Astrocyte of the hippocampus (primary cell): ENCODE measurements at places on chromosomes 5 and 9.

GRCh38 chr9:84953797-84954705 lies 284.5 kb downstream of the NTRK2 start:
- peak; percentile 88 for DNase-seq

DNA sequence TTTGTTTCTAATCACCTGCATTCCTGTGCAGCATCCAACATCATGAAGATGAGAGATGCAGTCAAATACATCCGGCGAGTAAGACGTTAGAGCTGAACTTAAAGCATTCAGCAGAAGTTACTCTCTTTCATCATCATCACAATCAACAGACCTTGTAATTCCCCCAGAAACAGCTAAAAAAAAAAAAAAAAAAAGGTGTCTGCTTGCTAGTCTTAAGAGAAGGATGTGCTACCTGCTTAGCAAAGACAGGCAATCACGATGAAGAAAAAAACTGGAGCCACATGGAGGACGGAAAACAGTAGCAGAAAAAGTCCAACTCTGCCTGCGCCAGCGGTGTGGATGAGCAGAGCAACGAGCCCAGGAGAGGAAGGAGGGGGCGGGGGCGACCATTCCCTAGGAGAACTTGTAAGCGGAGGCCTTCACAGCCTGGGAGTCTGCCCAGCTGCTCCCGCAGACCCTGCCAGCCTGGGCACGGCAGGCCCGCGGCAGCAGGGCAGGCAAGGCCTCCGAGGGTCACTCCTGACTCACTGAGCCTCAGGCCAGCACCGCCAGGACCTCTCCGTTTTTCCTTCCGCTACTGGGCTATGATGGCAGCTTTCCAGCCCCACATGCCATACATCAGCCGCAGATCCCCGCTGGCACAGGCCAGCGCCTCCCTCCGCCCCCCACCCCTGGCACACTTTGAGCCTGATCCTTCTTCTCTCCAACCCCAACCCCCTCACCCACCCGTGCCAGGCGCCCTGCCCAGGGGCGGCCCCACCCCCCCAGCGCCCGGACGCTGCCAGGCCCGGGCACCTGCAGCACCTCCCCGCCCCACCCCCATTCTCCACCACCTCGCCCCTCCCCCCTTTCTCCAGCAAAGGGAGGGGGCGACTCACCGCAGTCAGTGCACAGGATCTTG lies 1.4 kb downstream of the NRG2 start:
- peak; percentile 84 for DNase-seq

GRCh38 chr9:93116072-93116961 lies 17.7 kb downstream of the NINJ1 start:
- no peak for DNase-seq

DNA sequence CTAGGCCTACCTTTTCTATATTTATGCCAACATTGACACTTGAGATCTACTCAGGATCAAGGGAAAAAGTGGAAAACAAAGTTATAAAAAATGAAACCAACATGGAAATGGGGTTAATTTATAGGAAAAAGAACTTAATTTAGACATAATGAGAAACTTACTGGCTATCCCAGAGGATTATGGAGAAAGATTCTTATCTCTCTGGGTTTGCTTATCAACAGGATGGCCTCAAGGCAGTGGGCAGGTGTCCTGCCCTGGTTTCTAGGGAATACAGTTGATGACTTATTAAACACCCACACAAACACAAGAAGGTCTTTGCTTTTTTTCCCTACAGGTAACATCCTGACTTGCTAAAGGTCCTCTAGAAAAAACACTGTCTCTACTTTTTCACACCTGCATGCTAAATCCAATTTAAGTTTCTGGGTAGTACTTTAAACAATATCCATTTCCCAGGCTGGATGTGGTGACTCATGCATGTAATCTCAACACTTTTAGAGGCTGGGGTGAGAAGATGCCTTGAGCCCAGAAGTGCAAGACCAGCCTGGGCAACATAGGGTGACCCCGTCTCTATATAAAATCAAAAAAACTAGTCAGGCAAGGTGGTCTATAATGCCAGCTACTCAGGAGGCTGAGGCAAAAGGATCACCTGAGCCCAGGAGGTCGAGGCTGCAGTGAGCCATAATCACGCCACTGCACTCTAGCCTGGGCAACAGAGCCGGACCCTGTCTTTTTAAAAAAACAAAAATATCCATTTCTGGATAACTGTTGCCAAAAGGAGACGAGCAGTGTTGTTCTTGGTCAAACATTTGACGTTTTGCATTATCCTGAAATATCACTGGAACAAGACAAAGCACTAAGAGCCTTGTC lies 6.6 kb upstream of the ZNF608 start:
- DNase-seq, result no peak

- peak; percentile 78 for DNase-seq
Observed at GRCh38 chr5:181187500-181188213, 17.3 kb downstream of the TRIM7 start.

GRCh38 chr5:169861934-169862333 lies 118.4 kb downstream of the INSYN2B start:
- DNase-seq, result peak; percentile 80

DNA sequence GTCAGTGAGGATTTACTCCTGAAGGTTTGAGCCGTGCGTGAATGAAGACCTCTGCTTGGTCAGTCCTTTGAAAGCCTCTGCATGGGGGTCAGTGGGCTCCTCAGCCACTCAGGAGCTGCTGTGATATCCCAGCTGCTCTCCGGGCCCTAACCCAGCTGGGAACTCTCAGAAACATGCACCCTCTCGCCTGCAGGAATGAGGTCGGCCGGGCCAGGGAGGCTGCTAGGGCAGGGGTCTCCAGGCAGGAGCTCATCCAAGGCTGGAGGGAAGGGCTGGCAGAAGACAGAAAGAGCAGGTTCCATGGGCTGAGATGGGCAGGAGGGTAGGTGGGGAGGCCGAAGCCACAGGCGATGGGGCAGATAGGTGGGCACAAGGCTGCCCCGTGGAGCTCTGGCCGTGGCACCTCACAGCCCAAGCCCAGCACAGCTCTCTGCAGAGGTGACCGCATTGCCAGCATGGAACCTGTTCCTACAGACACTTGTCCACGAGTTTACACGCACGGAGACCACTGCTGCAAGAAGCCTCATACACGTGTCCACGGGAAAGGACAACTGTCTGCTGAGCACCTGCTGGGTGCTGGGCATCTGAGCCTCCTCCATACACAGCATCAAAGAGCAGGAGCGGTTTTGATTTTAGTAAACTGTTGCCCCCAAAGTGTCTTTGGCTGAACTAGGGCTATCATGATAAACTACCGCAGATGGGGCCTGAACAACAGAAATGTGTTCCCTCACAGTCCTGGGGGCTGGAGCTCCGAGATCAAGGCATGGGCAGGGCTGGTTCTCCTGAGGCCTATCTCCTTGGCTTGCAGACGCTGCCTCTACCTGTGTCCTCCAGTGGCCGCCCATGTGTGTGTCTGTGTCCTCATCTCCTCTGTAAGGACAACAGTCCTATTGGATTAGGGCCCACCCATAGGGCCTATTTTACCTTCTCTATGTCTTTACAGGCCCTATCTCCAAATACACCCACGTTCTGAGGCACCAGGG lies 85.2 kb upstream of the ADAMTS2 start:
- no peak for DNase-seq

DNA sequence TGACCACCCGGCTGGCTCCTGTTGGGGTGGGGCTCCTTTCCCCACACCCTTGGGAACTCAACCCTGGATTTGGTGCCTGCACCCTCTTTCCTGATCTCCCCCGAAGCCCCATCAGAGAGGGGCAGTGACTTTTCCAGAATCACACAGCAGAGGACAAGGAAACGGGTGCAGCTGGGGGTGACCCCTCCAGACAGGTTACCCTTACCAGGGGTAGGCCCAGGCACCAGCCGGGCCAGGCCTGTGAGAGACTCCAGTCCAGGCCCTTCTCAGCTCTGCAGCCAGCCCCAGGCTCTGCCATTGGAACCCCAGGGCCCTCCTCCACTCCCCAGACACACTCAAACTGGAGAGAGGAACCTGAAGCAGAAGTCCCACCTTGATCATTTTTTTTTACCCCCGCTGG lies 19.0 kb upstream of the PHYHD1 start:
- no peak for DNase-seq

- no peak for DNase-seq
Observed at GRCh38 chr5:116063950-116064349, 20.9 kb upstream of the COMMD10 start.

DNA sequence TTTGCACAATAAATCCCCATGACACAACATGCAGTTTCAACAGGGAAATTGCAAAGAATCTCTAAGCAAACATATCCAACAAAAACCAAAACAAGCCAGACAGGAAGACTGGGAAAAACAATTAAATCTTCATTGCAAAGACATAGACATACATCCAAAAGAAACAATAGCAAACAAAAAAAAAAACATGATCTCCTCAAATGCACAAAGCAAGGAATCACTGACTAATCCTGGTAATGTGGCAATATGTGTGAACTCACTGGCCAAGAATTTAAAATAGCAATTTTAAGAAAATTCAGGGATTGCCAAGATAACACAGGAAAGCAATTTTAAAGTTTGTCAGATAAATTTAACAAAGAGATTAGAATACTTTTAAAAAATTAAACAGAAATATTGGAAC lies 520.1 kb upstream of the SMC2 start:
- DNase-seq, result no peak

GRCh38 chr5:4130819-4131218 lies 535.2 kb downstream of the IRX1 start:
- DNase-seq, result peak; percentile 12

- no peak for DNase-seq
Observed at GRCh38 chr5:159550951-159551350, 220.7 kb upstream of the IL12B start.

- DNase-seq, result no peak
Observed at GRCh38 chr9:120312031-120312430, 267.9 kb downstream of the CDK5RAP2 start.

- no peak for DNase-seq
Observed at GRCh38 chr9:135889564-135890189, 17.7 kb downstream of the CAMSAP1 start.

DNA sequence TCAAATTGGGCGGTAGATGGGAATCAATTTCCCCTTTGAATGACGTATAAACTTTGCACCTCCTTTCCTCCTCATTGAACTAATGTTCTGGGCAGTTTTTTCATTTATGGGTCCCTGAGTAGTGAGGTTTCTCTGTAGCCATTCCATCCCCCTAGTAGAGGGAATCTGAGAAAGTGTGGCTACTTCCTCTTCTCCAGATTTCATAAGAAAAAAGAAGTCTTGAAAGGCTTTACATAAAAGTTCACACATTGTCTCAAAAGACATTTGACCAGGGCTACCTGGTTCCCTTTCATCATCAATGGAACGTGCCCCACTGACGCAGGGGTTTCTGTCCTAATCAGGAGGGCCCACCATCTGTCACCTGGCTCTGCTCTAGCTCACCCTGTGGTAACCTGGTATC lies 57.3 kb downstream of the CTSL start:
- DNase-seq, result no peak

- no peak for DNase-seq
Observed at GRCh38 chr9:27654629-27655285, 81.5 kb upstream of the C9orf72 start.

DNA sequence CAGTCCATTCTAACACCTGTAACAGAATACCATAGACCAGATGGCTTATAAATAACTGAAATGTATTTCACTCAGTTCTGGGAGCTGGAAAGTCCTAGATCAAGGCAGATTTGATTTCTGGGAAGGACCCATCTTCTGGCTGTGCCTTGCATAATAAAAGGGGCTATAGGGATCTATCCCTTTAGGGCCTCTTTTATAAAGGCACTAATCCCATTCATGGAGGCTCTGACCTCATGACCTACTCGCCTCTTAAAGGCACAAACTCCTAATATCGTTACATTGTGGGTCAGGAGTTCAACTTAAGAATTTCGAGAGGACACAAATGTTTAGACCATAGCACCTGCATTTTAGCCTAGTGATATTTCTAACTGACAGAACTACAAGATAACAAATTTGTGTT lies 619.0 kb downstream of the CDH18 start:
- no peak for DNase-seq

- no peak for DNase-seq
Observed at GRCh38 chr5:96664669-96665068, 2.5 kb downstream of the CAST start.

GRCh38 chr5:92525131-92525530 lies 1055.9 kb downstream of the NR2F1-AS1 start:
- DNase-seq, result no peak

DNA sequence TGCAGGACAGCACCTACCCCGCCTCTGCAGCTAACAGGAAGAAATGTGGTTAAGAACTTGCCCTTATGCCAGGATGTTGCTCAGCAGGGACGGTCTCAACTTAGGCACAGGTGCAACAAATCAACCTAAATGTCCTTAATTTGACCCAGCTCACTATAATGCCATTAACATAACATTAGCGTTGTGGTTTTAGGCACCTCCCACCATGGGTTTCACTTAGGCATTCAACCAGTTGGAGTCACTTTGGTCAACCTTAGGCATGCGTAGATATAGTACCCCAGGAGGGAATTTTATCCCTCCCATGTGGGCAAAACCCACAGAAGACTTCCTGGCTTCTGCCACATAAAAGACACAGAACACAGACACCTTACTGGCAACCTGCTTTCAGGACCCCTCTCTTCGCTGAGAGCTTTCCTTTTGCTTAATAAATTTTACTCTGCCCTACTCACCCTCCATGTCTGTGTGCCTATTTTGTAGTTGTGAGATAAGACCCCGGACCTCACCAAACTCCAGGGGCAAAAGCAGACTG lies 8.7 kb upstream of the ERAP1 start:
- DNase-seq, result no peak

DNA sequence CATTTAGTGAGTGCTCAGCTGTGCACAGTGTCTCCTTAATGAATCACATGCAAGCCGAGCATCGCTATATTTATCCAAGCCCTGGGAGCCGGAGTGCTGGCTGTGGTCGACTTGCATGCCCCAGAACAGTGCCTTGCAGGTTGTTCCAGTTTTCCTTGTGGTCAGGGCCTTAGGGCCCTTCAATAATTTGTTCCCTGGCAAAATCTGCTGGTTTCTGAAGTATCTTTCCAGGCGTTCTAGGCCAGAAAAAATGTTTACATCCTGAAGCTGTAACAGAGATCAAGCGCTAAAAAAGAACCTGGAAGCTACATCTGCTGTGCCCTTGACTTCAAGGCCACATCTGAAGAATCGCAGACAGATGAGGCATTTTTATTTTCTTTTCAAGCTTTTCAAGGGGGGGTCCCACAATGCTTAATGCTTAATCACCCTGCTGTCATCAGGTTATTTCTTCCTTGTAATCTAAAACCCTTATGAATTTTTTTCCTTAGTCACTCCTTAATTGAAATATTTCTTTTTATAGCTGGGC lies 105.8 kb downstream of the DOCK2 start:
- peak; percentile 91 for DNase-seq

DNA sequence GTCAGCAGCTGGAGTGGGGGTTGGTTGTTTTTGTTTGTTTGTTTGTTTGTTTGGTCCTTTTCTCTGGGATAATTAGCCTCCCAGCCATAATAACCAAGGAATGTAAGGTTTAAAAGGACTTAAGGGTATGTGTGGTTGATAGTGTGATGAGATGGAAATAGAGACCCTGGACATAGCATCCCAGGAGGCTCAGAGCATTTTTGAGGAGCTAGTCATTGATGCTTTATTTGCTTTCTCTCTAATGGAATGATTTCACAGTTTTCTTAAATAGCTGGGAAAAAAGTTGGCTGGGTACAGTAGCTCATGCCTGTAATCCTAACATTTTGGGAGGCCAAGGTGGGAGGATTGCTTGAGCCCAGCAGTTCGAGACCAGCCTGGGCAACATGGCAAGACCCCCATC lies 45.1 kb downstream of the TTC1 start:
- DNase-seq, result peak; percentile 52

GRCh38 chr5:176441921-176442323 lies 6.3 kb upstream of the FAF2 start:
- DNase-seq, result peak; percentile 25
